Right cardiac atrium (tissue), 5 donors: ENCODE measurements at places on chromosomes 3 and 15. TPM values are rescaled to one million over a fixed set of nuclear protein-coding genes. Genes with fewer than 3 reads are reported as not detected.
A peak's percentile ranks its signal among the peaks of the same experiment; 100 is the strongest.

DNA sequence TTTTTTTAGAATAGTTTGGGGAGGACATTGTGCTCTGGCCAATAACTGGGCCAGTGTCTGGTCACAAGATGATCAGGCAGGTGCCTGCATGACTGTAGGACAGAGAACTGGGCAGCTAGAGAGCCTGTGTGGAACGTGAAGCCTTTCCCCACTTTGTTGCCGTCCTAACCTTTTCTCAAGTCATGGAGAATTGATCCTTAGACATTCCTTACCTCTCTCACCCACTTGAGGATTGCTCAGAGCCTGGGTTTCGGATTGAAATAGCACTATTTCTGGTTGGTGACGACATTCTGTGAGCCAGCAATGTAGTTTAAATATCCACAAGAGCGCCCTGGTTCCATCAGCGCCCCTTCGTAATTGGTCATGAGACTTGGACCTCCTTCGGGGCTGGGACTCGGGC, 138.4 kb downstream of the IGF1R start:
- no peak for DNase-seq

GREM1 gene
- 0.20 TPM for total RNA-seq

GRCh38 chr3:44412365-44412764, 65.1 kb downstream of the ZNF445 start:
- DNase-seq = no peak

DNA sequence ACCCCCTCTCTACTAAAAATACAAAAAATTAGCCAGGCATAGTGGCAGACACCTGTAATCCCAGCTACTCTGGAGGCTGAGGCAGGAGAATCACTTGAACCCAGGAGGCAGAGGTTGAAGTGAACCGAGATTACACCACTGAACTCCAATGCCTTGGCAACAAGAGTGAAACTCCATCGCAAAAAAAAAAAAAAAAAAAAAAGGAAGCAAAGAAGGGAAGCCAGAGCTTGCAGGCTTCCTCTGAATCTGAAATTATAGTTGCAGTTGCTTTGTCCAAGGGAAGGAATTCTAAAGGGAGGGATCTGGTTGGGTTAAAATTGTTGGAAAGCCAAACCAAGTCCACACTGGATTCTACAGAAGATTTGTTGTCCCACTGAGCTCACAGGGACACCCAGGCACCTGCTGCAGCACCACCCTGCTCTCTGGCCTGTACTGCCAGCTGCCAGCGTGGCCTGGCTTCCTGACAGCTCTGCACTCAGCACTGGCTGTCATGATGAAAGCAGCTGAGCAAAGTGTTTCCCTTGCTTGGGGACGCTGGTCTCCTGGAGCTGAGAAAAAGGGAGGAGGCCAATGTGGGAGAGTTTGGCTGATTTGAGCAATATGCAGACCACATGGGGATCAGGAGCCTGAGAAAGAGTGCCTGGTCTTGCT, 88.8 kb upstream of the HES1 start:
- peak; percentile 86 for DNase-seq

GRCh38 chr3:42226470-42227425, 39.2 kb downstream of the CCK start:
- DNase-seq = no peak

GRCh38 chr15:82643992-82644391, 3.2 kb downstream of the CPEB1 start:
- no peak for DNase-seq

DNA sequence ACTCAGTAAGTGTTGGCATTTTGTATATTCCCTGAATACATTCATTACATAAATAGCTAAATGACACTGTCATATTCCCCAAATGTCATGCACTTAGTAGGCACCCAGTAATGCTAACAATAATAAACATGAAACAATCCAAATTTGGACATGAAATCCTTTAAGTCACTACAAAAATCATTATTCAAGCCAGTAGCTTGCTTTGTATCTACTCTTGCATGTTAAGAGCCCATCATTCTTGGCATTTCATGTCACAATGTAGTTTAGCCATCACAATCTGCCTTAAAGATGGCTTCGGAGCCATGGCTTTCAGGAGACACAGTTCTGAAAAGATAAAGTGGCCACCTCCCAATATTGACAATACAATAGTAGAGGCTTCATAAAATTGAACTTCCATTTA, 32.9 kb upstream of the TM4SF4 start:
- DNase-seq = no peak

DNA sequence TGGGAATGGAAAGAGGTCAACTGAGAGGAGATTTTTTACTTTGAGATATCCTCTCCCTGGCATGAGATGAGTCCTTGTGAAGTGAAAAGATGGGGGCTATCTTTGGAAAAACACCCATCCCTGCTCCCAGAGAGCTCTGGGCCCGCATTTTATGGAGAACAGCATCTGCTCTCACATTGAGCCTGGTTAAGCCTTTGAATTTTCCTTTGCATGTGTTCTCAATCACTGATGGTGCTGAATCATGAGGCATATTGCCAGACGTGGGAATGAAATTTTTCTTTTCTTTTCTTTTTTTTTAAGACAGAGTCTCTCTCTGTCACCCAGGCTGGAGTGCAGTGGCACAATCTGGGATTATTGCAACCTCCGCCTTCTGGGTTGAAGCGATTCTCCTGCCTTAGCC, 24.4 kb downstream of the TMEM45A start:
- DNase-seq = no peak

- no peak for DNase-seq
These were observed 172.8 kb upstream of the HES1 start for GRCh38 chr3:193962986-193963685.

DNA sequence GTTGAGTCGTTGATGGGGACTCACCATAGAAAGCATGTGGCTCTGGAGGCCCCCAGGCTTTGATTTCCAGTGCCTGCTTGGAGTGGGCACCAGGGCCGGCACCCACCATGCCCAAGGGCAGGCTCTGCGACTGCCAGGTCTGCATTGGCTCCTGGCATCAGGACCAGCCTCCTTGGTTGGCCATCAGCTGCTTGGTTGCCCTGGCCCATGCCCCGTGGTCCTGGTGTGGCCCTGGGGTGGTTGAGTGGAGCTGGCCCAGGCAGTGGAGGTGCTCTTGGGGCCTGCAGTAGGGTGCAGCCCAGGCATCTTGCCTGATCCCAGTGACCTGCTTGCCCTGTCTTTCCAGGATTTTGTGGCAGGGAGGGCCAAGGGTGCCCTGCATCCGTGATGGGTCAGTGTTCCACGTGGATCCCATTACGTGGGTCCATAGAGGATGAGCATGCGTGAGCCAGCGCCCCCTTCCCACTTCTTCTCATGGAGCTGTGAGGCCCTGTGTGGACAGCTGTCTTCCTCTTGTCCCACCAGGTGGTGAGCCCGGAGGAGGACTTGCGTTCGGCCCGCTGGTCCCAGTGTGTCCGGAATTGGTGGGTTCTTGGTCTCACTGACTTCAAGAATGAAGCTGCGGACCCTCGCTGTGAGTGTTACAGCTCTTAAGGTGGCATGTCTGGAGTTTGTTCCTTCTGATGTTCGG, 187.0 kb downstream of the UBE3A start:
- peak; percentile 20 for DNase-seq

DNA sequence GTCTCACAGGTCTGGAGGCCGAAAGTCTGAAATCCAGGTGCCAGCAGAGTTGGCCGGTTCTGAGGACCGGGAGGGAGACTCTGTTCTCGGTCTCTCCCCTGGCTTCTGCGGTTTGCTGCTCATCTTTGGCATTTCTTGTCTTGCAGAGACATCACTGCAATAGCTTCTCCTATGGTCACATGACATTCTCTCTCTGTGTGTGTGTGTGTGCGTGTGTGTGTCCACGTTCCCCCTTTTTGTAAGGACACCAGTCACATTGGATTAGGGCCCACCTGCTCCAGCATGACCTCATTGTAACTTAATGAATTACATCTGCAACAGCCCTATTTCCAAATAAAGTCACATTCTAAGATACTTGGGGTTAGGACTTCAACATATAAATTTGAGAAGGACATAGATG, 12.4 kb upstream of the ATP10A start:
- DNase-seq = no peak

- no peak for DNase-seq
These were observed 78.7 kb downstream of the PLXNA1 start for GRCh38 chr3:127061641-127062040.

DNA sequence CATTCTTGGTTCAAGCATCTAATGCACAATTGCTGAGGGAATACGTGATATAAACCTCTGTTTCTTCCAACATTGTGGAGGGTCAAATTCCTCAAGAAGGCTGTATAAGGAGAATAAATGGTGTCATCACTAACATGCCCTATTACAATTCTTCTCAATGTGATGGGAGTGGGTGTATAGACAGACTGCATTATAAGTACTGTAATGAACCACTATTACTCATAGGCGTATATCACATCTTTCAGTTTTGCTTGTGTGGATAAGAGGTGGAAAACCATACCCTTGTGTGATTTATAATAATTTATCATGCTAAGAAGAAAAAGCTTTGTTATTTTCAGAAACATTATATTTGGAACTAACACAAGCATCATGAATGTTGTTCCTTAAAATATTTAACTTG, 35.3 kb upstream of the BBX start:
- DNase-seq = no peak

DNA sequence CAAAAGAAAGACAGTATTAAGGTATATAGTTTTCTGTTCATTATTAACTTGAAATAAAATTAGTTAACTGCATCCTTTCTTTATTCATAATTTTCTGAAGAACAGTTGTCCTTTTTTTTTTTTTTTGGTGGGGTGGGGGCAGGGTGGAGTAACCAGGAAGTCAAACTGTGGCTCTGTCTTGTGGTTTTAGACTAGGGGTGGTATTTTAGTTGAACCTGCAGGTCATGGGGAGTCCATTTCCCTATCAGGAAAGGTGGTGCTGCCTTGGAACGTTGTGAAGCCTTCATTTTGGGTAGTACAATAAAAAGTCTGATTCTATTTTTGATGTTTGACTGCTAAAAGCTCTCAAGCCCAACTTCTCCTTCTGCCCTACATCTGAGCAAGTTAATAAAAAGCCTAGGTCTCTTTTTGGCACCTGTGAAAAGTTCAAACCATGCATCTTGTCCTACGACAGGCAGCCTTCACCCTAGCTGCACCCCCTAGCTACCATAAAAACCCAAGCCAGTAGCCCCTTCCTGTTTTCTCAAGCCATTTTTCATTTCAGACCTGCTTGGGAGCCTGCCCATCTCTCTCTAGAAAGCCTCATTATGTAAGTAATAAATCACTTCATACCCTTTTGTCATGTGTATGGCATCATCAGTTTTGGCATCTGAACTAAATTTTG, 31.2 kb upstream of the RIOX2 start:
- DNase-seq = no peak

DNA sequence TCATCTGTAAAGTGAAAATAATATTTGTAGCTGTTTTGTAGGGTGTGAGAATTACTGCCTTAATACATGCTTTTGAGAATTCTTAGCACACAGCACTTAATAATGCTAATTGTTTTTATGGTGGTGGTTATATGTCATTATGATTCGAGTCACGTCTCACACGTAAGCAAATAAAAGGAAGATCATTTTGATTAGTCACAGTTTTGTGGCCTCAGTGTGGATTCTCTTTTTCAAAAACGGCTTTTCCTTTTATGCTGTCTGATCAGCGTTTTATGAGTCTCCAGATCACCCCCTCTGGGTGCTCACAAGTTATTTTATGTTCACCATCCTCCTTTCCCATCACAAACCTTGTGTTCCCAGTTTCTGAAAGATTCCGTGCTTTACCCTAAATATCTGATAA, 255.6 kb upstream of the CNTN4 start:
- no peak for DNase-seq

DNA sequence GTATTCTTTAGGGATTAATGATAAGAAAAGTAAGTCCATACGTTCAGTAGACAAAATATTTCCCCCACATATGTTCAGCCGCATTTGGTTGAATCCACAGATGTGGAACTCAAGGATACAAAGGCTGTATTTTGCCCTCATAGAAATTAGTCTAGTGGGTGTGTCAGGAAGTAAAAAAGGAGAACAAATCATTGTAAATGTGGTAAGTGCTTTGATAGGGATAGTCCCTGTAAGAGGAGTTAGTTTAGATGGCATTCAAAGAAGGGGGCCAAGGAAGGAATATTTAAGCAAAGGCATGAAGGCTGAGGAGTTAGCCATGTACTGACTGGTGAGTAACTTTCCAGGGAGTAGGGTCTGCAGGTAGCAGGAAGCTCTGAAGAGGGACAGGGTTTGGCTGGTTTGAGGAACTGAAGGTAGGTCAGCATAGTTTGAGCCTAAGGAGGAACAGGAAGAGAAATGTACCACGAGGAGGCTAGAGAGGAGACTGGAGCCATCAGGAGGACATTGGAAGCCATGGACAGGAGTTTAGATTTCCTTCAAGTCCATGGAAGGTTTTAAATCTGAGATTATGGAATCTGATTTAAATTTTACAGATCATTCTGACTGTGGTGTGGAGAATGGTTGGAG, 98.8 kb downstream of the MME start:
- DNase-seq = no peak

DNA sequence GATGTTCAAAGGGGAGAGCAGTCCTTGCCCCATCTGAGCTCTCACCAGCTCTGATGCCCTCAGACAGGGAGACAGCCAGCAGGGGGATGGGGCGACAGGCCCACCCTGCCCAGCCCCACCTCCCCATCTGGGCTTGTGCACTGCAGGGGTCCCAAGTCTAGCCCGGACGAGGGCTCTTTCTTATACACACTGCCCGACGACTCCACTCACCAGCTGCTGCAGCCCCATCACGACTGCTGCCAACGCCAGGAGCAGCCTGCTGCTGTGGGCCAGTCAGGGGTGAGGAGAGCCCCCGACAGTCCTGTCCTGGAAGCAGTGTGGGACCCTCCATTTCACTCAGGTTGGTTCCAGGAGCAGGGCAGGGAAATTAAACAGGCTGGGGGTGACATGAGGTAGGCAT, 73.9 kb downstream of the BOC start:
- DNase-seq = no peak

CYP1A1 gene
- not detected for total RNA-seq

DNA sequence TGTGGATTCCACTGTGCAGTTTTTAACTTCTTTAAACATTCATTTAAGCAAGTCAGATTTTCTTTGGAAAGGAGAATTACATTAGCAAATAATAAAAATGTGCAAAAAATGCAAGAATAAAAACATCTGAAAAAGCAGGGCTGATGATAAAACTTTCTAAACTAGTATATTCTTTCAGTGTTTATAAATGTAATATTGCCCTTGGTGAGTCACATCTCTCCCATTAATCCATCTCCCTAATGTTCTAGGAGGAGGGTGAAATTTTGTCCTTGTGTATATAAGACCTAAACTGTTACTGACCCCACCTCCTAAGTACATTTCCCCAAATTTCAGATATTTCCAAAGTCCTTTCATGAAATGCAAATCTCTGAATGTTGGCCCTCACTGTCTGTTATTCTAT, 28.5 kb upstream of the DCUN1D1 start:
- DNase-seq = no peak

PP2D1 gene
- not detected for total RNA-seq

GPR62 gene
- 1.5 TPM for total RNA-seq

GOLGA6D gene
- not detected for total RNA-seq

GRCh38 chr15:65730549-65731172, 61.4 kb downstream of the DENND4A start:
- no peak for DNase-seq

DNA sequence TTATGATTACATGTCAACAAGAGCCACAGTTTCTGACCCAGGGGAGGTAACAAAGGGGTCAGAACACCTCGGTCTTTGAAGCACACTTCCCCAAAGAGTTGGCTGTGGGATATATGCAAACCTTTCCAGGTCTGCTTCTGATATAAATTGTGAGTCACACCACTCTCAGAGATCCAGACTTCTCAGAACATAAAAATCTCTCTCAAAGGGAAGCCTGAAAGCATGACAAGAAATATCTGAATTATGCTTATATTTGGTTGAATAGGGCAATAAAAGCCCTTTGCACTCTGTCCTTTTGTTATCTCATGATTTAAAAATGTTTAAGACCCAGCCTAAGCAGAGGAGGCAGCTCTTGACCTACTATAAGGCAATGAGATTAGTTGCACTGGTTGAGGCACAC, 56.8 kb downstream of the MYH15 start:
- DNase-seq = no peak

GOLGA6L7 gene
- not detected for total RNA-seq
